ENCODE measurements at places on chromosomes 11 and 22.

DNA sequence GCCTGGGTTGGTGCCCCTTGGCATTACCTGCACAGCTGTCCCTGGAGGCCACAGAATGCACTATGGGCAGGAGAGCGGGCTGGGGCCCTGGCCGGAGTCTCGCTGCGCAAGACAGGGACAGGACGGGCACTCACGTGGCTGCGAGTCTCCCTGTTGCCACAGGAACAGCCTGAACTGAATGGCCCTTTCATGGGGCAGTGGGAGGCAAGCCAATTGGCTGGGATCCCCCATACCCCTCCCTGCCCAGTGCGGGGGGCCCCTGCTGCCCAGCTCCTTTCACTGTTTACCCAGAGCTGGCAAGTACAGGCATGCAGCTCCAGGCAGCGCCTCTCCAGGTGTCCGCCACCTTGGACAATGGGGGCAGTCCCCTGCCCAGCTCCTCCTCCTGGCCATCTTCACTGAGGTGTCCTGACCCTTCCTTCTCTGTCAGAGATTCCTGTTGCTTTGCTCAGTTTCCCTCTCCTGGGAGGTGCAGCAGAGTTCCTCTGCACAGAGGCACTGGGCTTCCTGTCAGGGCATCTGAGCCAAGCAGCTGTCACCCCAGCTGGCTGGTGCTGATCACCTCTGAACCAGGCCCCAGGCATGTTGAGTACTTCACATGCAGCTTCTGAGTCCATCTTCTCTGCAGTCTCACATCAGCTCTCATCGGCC, 5.2 kb downstream of the USP2 start:
- DNase-seq: no peak

GRCh38 chr11:124890683-124891372, 6.8 kb downstream of the ROBO4 start:
- no peak for DNase-seq

DNA sequence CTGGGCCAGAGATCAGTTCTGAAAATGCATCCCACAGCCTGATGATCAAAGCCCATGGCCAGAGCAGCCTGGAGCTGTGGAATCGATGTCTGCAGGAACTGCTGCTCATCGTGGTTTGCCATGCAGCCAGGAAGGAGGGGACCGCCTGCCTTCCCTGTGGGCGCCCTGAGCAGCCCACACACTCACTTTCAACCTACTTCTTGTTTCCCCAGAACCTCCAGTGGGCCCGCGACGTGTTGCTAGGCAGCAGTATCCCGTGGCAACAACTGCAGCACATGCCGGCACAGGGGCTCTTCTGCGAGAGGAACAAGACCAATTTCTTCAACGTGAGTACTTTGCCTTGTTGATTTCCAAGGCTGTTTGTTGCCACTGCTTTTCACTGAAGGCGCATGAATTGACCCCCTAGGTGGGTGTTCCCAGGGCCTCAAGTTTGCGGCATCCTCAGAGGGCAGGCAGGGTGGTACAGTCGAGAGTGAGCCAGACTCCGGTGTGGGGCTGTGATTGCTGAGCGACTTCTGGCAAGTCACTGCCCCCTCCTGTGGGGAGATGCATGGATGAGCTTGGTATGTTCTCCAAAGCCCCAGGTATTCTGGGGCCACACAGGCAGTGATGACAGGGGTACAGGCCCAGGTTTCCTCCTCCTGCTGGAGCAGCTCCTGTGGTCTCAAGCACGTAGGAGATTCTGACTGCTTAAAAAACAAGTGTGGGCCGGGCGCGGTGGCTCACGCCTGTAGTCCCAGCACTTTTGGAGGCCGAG, 47.0 kb upstream of the SUSD2 start:
- DNase-seq: no peak

DNA sequence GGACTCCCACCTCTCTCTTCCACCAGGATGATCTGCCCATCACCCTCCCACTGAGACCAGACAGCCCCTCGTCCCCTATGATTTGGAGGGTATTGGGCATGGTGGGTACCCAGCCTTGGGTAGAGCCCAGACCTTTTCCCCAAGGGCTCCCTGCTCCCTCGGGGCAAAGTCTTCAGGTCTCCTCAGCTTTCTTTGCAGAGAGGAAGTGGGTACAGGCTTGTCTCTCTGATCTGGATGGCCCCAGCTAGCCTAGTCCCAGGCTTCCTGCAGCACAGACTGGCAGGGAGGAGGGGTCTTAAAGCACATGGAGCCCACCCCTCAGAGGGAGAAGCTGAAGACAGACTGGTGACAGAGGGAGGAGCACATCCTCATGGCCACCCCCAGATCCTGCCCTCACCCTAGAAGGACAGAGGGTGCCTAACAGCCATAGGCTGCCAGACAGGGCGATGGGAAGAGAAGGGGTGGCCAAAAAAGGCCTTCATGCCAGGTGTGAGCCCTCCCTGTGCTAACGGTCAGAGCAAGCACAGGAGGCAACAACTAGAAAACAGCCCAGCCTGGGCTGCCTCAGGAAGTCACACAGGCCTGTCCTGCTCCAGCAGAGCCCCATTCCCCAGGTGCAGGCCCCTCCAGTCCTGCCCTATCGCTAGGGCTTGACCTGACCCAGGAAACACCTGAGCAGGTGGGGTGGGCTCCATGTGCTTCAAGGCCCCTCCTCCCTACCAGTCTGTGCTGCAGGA, 30.4 kb downstream of the SLC22A12 start:
- DNase-seq: no peak

GRCh38 chr22:23225724-23226496, 45.6 kb downstream of the BCR start:
- no peak for DNase-seq
